Spinal cord (tissue), 10 donors: ENCODE measurements at places on chromosomes 3 and 15. TPM values are rescaled to one million over a fixed set of nuclear protein-coding genes. Genes with fewer than 3 reads are reported as not detected.

The DENND6A gene
- 24.6 TPM for total RNA-seq

The BOC gene
- 37.7 TPM for total RNA-seq

The OXTR gene
- 3.1 TPM for total RNA-seq

The KBTBD13 gene
- total RNA-seq = not detected

The AAGAB gene
- total RNA-seq = 42.6 TPM

The GRAMD1C gene
- total RNA-seq = 10.5 TPM

The CACNA2D2 gene
- total RNA-seq = 27.0 TPM

The GOLGA8G gene
- not detected for total RNA-seq

The CHRNA3 gene
- total RNA-seq = 4.5 TPM

The MELTF gene
- total RNA-seq = 3.9 TPM

DNA sequence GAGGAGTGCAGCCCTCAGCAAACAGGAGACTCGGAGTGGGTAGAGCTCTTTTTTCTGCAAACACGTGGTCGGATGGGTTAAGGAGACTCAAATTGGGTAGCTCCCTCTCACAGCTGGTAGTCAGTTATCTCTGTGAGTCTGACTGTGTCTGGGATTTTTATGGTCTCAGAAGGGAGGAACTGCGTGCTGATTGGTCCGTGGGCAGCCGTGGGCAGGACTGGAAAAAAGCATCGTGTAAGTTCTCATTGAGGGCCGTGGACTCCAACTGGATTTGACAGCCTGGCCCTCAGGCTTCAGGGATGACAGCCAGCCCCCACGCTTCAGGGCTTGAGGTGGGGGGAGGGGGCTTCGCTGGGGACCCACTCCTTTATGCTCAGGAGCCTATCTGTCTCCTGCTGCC lies 463.9 kb downstream of the EPHA3 start:
- no peak for DNase-seq

DNA sequence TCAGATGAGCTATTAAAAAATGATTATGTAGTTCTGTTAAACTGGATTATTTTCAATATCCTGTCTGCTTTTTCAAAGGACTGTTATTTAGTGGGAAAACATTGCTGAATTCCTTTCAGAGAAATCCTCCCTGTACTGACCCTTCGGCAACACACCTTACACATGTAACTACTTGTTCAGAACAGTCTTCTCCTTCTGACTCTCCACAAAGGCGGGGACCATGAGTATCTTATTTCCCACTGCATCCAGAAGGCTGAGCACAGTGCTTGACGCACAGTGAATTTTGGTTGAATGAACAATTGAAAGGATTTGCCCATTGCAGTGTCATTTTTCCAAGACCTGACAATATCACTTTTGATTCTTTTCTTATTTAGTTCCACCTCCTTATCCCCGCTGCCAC lies 23.1 kb upstream of the CFAP161 start:
- DNase-seq = no peak

DNA sequence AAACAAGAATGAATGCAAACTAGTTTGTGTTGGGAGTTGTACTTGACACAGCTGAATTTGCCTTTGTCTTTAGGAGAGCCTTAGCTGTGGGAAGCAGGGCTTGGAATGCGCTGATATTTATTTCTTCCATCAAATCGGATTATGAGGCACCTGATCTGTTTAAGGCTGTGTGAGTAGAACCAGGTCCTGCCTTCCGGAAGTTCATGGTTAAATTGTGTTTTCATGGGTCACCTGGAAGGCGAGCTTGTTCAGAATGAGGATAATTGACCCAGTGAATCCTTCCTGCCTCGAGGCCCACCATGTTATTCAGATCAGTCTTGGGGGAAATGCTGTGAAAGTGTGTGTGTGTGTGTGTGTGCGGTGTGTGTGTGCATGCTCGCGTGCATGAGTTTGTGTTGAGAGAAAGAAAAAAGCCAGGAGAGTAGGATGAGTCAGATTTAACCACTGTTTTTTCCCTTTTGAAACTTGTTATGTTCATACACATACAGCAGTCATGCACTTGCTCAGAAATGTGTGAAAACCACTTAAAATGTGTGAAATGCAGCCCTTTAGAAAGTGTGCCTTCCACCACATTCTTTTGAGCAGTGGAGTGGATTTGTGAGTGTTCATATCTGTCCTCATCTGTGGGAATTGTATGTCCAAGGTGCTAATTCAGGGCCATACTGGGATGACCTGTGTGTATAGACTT lies 36.7 kb downstream of the SMAD3 start:
- no peak for DNase-seq

DNA sequence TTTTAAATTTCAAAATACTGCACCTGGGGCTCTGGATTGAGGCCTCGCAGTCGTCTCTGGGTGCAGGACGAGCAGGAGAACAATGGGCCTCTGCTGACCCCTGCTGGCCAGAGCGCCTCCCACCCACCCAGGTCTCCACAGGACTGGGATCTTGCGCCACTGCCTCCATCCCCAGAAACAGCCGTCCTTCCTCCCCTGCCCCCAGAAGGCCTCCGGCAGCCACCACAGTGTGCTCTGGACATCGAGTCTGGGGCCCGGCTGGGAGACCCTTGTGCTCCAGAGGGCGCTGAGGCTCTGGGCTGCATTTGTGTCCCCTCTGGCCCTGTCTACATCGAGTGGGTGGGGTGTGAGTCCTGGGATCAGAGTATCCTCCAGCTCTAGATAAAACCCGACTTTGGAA lies 6.7 kb upstream of the ACSBG1 start:
- peak; percentile 91 for DNase-seq

DNA sequence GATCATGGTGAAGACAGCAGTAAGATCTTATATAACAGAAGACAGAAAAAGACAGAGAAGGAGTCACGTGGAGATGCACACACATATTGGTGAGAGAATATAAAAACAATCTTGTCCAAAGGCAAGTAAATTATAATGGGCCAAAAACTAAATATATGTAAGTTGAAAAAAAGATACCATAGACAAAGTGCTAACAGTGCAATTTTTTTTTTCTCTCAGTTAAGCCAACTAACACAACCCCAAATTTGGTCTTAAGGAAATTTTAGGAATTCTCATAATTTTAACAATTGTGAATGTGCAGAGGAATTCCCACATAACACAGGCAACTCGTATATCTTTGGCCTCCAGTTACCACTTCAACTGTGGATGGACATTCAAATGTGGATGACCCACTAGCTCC lies 432.2 kb downstream of the SOX2 start:
- no peak for DNase-seq

DNA sequence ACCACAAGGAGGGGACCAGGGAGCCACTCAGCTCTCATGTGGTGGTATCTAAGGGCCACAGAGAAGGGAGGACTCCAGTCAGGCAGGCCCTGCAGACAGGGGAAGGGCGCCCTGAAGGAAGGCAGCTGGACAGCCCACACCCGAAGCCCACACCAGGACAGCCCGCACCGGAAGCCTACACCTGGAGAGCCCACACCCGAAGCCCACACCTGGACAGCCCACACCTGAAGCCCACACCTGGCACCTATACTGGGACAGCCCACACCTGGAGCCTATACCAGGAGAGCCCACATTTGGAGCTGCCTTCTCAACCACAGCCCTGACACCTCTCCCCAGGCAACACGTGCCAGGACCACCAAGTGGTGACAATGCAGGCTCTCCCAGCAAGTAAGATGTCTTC lies 11.7 kb downstream of the TPRA1 start:
- no peak for DNase-seq

- DNase-seq = no peak
These were observed 405.1 kb downstream of the LPP start for GRCh38 chr3:188559072-188559429.

GRCh38 chr15:51335538-51336410 lies 2.6 kb downstream of the CYP19A1 start:
- peak; percentile 46 for DNase-seq

GRCh38 chr3:39189959-39190269 lies 2.5 kb downstream of the XIRP1 start:
- DNase-seq = no peak

DNA sequence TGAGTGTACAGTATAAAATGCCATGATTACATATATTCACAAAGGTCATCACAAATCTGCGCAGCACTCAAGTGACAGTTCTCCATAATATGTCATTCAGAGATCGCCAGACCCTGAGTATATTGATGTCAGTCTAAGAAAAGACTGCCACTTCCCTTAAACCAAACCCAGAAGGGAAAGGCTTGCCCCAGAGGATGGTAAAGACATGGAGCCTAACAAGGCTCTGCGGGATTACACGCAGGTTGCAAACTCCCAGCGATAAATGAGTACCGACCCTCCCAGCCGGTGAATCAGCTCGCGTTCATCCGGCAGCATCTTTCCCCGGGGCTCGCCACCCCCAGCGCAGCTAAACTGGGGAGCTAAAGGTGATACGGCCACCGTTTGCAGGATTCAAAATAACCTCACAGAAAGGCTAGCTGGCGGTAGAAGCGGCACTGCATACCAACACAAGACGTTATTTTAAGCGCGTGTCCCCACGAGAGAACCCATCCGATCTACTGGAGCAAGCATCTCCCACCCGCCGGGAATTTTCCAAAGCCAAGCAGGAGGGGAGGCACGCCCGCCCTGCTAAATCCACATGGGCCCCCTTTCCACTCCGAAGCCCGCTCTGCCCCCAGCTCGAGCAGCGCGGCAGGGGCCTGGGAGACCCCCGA lies 643 bp downstream of the MYO5A start:
- peak; percentile 78 for DNase-seq

- peak; percentile 25 for DNase-seq
These were observed 28.0 kb downstream of the TFG start for GRCh38 chr3:100737334-100737733.

DNA sequence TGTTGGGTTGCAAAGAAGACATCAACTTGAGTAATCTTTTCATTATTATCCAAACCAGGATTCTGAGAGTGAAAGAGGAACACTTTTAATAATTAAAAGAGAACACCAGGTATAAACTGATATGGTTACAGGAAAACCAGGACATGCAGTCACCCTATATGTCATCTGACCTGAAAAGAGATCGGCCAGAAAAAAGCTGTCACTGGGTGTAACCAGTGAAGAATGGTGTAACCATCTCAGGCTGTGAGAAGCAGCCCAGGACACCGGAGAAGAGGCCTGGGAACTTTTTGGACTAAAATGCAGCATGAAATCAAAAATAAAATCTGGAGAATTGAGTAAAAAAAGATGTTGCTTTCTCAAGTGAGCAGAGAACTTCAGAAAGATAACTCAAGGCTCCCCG lies 10.1 kb upstream of the CCDC80 start:
- DNase-seq = no peak

DNA sequence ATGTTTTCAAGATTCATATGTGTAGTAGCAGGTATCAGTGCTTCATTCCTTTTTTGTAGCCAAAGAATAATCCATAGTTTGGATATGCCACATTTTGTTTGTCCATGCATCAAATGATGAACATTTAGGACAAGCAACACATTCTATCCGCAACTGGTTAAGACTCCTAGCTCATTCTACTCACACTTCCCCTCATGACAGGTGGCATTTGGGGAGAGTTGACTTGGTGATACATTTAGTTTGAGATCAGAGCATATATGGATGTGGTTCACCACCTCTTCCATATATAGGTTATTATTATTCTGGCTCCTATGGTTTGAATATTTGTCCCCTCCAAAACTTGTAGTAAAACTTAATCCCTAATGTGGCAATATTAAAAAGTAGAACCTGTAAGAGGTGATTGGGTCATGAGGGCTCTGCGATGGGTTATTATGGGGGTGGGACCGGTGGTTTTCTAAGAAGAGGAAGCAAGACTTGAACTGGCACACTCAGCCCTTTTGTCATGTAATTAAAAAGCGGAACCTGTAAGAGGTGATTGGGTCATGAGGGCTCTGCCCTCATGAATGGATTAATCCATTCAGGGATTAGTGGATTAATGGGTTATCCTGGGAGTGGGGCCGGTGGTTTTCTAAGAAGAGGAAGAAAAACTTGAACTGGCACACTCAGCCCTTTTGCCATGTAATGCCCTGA lies 75.3 kb upstream of the HRH1 start:
- no peak for DNase-seq

- DNase-seq = no peak
These were observed 28.4 kb downstream of the OXSM start for GRCh38 chr3:25818335-25818734.

DNA sequence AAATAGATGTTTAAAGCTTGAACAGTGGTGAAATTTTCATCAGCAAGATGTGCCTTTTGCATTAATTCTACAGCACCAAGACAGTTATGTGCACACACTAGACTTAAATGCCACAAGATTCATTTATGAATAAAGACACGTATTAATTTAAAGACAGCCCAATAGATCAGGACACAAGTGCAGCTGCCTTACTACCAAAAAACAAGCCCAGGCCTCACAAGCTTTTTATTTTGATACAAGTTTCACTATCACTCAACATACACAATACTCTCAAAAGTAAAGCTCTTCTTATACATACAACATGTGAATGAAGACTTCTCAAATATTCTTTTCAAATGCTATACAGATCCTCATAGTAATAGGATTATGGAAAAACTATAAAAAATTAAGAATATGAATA lies 2.4 kb downstream of the ACAP2 start:
- DNase-seq = no peak

DNA sequence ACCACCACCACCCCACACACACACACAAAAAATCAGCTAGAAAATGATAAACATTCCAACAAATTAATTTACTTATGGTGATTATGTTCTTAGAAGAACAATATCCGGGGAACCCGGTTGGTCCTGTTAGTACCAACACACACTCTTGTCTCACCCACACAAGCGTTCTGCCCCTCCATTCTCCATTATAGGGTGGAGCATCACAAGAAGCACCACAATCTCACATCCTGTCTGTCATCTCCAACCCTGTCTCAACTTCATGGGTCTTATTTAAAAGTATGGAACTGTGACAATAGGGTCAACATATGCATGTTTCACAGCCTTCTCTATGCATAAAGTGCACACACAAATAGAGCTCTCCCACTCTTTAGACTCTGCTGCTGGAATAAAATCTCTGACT lies 5.6 kb downstream of the GSK3B start:
- DNase-seq = no peak

DNA sequence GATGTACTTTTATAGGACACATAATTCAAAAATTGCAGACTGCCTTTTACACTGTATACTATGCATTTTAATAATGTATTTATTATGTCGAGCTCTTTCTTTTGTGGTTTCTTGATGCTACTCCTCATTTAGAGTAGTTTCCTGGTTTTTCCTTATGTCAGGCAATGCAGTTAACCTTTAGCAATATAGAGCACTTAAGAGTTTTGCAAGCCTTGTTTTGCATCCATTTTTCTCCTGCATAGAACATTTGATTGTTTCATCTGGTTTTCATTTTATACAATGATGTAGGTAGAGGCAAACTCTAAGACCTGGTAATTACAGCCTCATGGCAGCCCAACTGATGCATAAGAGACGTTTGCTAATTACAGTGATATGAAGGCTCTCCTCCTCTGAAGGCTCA lies 86.3 kb downstream of the PDZRN3 start:
- no peak for DNase-seq

DNA sequence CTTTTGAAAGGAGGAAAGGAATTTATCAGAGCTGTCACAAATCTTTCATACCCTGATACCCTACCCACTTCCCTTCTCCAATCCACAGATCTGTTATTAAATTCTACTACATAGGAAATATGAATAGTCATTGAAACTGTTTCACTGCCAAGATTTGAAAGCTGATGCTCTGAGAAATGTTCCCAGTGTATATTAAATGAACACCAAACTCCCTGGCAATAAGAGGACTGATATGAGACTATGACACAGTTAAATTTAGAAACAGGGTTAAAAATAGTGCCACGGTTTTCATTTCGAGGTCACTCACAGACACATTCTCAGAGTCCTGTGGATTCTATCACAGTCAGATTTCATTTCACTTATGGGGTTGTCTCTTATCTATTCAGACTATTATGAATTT lies 27.2 kb upstream of the GBE1 start:
- DNase-seq = no peak

- DNase-seq = no peak
These were observed at the start of gene STX19 for GRCh38 chr3:94028093-94028837. STX19 (minus strand) TSS chr3:94028597; CDS start chr3:94015269, 13,328 bp downstream.

- DNase-seq = no peak
These were observed 30.4 kb downstream of the MGA start for GRCh38 chr15:41690636-41691035.
